Activated naive CD4-positive, alpha-beta T cell (primary cell): ENCODE measurements at places on chromosomes 5 and 9.

- DNase-seq, result no peak
Measured at GRCh38 chr9:136363949-136364748, 605 bp upstream of the DNLZ start.

- DNase-seq, result no peak
Measured at GRCh38 chr9:128916204-128916603, 4.6 kb upstream of the PHYHD1 start.

GRCh38 chr9:132973713-132974112 is 4.8 kb upstream of the GFI1B start:
- DNase-seq, result no peak

GRCh38 chr5:171861381-171861780 is 75.8 kb downstream of the SMIM23 start:
- no peak for DNase-seq

DNA sequence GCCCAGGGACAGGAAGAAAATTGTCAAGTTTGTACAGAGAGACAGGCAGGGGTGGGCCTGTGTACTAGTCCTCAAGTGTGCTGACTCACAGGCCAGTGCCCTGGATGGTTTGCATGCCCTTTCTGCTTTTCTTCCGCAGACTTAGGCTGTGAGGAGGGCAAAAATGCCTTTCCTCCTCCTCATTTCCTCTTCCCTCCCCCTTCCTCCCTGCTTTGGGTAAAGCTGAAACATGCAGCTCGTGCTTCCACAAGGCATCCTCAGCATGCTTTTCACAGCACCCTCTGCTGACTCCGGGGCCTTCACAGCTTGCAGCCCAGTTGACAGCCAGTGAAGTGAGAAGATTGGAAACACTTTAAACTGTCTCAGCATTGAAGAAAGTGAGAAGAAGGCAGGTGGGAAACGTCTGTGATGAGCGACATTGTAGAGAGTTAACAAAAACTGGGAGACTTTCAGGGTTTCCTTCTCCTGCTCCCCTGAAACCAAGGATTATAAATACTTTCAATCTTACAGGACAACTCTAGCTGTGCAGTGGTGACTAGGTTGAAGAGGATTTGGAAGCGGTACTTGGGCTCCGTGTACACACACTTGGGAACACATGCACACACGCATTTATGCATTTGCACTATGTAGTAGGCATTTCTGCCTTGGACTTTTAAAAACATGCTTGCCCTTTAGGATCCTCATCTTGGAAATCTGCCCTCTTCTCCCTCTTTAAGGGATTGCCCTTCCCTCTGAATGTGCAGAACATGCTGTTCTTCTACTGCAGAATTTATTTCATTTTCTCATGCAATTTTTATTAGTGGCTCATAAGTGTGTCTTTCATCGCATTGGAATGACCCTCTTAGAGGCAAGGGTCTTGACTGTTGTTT is 138.8 kb downstream of the GRIA1 start:
- no peak for DNase-seq

GRCh38 chr9:137514691-137515337 is 35.4 kb downstream of the PNPLA7 start:
- no peak for DNase-seq
